Natural killer cell treated with Interleukin-12 subunit alpha and Interleukin-12 subunit beta and Interleukin-15 and Interleukin-18, amount 100 ng/mL, for 72 hours (primary cell): ENCODE measurements at places on chromosomes 4 and X.

GRCh38 chr4:88458104-88458740 lies 1.3 kb downstream of the HERC5 start:
- no peak for DNase-seq

DNA sequence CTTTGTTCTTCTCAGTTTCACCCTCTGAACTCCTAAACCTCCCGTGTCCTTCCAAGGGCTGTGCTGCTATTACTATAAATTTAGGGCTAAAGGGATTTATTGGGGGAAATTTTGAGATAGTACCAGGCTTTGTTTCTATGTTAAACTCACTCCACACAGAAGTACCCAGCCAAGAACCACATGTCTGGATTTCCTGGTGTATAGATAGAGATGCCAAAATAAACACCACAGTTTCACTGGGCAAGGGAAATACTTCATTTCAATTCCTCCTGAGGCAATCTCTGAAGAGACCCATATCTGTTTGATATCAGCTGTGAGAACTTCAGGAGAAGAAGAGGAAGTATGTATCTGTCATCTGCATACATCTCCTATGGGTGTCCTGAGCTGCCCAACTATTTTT lies 21.7 kb upstream of the CLNK start:
- no peak for DNase-seq

- DNase-seq, result peak; percentile 87
Observed at GRCh38 chrX:131816551-131817136, 206.5 kb upstream of the STK26 start.

- no peak for DNase-seq
Observed at GRCh38 chr4:189022440-189023035, 883.3 kb downstream of the TRIML1 start.

GRCh38 chr4:137299281-137299680 lies 233.0 kb downstream of the PCDH18 start:
- DNase-seq, result no peak

GRCh38 chr4:28444886-28445496 lies 1584.3 kb downstream of the STIM2 start:
- DNase-seq, result no peak

DNA sequence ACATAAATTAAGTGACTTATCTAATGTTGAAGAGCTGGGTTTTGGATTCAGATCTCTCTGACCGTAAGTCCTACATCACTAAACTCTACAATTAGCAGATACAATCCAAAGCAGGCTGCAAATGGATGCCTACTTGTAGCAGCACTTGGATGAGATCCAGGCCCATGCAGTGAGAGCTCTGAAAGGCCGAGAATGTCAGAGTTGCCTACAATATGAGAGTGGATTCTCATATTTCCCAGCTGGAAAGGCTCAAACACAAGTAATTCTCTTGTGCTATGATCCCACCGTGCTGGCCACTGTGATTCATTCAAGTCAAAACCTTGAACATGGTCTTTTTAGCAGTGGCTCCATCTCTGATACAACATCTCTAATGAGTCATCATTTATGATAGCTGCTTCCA lies 125.4 kb upstream of the CHRDL1 start:
- DNase-seq, result no peak

- no peak for DNase-seq
Observed at GRCh38 chr4:25911356-25911755, 2.7 kb upstream of the SMIM20 start.
